ENCODE measurements at places on chromosomes 2 and 18.

DNA sequence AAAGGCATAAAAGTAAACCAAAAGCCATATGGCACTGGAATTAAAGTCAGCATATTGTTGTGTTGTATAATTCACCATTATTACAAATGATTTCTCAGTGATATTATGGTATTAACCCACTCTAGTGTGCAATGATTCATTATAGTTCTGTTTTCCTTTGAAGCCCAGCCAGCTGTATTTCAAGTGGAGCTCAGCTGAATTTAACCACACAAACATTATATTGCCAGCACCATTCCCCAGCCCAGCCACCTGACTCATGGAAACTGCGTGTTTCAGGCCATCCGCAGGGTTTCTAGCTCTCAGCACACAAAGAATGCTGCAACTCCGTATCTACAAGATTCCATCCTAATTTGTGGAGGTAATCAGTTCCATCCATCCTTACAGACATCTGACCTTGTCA is 166.8 kb upstream of the CHAC2 start:
- DNase-seq: no peak

GRCh38 chr2:144451443-144451842 is 68.5 kb downstream of the ZEB2 start:
- no peak for DNase-seq

DNA sequence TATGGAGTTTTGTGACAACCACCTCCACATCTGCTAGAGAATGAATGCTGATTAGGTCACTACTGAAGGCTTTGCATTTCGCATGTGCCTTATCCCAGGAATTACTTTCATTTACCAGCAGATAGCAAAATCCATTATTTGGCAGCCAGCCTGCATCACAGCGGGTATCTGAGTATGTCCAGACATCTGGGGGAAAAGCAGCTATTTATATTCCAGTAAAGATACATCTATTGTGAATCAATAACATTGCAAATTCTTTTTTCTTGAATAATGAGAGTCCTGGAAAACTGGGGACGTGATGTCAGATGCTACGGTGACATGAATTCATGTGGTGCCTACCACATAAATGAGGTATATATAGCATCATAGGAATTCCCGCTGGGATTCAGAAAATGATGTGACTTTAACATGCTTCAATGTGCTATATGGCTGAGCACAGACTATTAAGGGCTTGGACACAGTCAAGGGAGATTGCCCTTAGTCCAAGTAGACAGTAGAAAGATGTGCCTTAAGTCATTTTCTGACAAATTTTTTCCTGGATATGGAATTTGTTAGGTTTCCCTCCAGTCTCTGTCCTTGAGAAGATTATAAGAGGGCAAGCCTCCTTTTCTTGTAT is 84.2 kb upstream of the CD302 start:
- no peak for DNase-seq

- DNase-seq: peak; percentile 48
Observed at GRCh38 chr2:218396688-218397462, 2.8 kb upstream of the CTDSP1 start.

DNA sequence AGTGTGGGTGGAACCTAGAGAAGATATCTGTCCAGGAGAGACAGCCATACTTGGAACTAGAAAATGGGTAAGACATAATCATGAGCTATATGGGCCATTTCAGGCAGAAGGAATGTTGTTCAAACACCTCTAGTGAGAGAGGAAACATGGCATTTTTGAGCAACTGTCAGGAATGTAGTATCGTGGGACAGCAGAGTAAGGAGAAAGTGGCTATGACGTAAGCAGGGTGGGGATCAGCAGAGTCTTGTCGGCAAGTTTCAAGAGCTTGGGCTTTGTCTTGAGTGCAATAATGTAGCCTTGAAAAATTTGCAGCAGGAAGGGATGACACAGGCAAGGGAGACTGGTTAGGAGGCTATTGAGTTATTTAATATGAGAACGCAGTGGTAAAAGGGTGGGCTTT is 20.4 kb downstream of the SERPINB7 start:
- no peak for DNase-seq

- DNase-seq: no peak
Observed at GRCh38 chr2:212914392-212914791, 237.0 kb downstream of the IKZF2 start.

- no peak for DNase-seq
Observed at GRCh38 chr18:53785811-53786210, 438.7 kb downstream of the MBD2 start.

DNA sequence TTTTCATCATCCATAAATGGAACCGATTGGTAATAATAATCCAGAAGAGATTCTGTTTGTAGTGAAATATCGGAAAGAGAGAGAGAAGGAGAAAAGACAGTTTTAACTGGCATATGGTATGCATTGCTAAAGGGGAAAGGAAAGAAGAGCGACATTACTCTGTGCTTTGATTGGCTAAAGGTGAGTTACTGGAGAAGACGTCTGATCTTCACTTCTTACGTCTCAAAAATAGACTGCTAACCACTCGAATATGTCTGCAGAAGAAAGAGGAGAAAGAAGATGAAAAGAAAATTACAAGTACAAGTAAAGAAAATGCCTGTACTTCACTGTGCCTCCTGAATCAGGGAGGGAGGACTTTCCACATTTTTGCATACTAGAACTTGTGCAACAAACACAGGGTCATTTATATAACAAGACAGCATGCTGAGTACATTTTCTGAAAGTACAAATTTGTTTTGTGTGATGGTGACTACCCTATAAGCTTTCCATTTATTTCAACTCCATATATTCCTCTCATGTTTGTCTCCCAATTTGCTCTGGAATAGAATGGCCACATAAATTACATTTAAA is 787.2 kb downstream of the RNF144A start:
- no peak for DNase-seq

- no peak for DNase-seq
Observed at GRCh38 chr2:145350011-145350410, 830.1 kb upstream of the ZEB2 start.

DNA sequence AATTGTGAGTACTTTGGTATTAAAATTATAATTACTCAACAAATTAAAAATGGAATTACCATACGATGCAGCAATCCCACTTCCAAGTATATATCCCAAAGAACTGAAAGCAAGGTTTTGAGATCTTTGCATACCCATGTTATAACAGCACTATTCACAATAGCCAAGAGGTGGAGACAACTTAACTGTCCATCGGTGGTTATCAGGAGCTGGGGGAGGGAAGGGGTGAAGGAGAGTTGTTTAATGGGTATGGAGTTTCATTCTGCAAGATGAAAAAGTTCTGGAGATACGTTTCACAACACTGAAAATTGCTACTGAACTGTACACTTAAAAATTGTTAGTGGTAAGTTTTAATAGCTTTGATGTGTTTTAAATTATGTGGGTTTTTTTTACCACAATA is 25.7 kb downstream of the RAB10 start:
- no peak for DNase-seq

DNA sequence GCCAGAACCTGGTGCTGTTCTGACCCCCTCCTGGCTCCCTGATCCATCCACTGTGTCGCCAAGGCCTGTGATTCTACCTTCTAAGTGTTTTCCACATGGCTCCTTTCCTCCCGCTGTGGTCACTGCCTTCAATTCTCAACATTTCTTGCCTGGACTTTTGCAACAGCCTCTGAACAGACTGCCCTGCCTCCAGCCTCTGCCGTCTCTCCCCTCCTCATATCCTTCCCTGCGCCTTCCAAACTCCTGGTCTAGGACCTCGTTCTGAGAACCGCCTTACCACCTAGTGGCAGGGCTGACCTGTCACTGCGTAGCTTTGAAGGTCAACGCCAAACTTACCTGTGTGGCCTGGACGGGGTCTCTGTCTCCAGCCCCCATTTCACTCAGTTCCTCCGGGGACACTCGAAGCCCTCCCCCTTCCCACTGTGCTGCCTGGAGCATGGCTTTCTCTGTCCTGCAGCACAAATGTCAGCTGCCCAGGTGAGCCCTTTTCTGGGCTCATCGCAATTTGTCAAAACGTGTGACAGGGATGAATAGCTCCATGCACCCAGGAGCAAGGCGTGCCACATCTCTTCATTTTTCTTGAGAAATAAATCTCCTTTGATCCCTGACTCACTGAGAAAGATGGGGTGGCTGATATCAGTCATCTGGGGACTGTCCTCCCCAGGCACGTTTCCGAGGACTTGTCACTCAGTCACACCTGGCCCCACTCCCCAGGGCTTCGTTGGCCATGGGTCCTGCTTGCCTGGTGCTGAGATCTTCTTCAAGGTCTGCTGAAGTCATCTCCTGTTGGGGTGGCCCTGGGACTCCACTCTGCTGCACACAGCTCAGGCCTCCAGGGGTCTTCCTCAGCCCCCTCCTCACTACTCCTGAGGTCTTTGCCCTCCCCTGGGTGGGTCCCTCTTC is 46.7 kb downstream of the LDLRAD4 start:
- no peak for DNase-seq

GRCh38 chr18:66640431-66640830 is 36.5 kb upstream of the CDH19 start:
- DNase-seq: no peak

DNA sequence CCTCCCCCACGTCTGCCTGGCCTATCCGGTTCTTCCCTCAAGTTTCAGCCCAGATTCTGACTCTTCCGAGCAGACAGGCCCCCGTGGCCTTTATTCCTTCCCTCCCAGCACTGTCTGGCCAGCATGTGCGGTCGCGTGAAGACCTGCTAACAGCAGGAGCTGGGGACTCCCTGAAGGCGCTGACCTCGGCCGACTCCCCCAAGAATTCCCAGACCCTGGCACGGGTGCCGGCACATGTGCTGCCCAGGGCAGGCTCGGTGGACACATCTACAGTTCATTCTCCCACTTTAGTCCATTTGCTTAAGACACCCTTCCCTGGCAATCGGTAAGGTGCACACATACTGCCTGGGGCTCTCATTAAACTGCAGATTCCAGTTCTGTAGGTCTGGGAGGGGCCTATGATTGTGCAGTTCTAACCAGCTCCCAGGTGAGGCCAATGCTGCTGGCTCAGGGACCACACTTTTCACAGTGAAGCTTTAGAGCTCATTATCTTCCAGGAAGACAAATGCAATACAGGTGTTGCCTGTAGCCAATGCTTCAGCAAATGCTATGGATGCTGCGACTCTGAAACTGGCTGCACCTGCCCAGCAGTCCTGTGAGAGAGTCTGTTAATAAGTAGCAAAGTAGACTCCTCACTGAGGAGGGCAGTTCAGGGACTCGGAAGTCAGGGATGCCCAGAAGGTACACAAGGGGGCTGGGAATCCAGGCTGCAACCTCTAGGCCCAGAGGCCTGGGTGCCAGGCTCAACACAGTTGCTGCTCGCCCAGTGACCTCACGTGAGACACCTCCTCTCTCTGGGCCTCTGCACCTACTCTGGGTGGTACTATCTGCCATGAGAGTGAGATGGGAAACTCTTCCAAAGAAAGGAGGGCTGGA is 45.4 kb upstream of the TAF1B start:
- no peak for DNase-seq

DNA sequence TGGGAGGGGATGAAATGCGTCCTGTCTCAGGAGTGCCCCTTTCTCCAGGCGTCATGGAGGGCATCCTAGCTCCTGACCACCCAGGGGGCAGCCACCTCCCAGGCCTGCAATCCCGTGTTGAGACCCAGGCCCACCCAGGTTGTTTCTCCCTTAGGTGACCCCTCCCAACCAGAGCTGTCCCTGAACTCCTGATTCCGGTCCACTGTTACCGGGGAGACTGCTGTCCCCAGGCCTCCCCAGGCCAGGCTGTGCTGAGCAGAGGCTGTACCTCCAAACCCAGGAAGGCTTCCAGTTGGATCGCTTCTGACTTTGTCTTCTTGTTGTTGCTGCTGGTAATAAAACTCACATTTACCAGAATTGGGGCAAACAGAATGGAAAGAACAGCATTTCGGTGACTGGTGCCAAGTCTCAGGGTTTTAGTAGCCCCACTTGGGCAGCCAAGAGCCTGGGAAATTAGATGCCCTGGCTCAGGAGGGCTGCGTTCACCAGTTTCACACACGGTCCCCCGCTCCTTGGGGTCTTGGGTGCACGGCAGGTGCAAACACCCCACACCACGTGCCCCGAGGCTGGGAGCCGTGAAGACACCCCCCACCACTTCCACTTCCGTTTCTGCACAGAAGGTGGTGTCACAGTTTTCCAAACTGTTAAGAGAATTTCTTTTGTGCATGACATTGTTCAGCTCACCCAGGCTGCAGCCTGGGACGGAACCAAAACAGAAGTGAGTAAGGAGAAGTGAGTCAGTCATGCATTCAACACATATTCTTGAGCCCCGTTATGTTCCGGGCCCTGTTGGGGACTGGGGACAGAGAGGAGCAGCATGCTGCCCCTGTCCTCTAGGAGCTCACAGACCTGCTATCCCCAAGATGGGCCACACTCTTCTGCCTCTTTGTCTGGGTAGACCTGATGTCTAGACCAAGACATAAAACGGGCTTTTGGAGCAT is 29.4 kb downstream of the ITM2C start:
- no peak for DNase-seq

GRCh38 chr2:184053326-184053725 is 545.0 kb upstream of the ZNF804A start:
- no peak for DNase-seq

DNA sequence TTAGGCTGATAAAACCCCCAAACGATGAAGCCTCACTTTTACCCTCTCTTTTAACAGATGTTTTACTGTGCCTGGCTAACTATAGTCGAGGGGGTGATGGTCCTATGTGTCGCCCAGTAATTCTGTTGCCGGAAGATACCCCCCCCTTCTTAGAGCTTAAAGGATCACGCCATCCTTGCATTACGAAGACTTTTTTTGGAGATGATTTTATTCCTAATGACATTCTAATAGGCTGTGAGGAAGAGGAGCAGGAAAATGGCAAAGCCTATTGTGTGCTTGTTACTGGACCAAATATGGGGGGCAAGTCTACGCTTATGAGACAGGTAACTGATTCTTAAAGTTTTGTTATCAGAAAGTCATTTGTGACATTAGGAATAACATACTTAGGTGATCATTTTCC is 20.4 kb downstream of the MSH6 start:
- DNase-seq: no peak

DNA sequence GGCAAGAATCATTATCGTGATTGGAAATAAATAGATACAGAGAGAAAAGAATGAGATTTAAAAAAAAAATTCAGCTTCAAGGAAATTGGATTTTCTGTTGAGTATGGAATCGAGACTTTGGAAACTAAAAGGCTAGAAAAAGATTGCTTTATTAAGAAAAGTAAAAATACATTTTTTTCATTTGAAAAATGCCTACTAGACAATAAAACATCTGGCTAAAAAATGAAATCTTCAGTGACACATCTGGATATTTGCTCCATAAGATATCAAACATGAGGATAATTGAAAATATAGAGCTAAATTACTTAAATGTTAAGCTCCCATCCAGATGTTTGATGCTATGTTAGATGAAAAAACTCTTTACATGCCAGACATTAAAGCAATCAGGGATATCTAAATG is 879.5 kb downstream of the TSN start:
- no peak for DNase-seq

All from activated T-cell treated with anti-CD3 and anti-CD28 coated beads for 4 hours (primary cell).